CD4-positive, alpha-beta T cell treated with Interleukin-1 beta for 1 hour (primary cell): ENCODE measurements at places on chromosomes 3 and 15.

DNA sequence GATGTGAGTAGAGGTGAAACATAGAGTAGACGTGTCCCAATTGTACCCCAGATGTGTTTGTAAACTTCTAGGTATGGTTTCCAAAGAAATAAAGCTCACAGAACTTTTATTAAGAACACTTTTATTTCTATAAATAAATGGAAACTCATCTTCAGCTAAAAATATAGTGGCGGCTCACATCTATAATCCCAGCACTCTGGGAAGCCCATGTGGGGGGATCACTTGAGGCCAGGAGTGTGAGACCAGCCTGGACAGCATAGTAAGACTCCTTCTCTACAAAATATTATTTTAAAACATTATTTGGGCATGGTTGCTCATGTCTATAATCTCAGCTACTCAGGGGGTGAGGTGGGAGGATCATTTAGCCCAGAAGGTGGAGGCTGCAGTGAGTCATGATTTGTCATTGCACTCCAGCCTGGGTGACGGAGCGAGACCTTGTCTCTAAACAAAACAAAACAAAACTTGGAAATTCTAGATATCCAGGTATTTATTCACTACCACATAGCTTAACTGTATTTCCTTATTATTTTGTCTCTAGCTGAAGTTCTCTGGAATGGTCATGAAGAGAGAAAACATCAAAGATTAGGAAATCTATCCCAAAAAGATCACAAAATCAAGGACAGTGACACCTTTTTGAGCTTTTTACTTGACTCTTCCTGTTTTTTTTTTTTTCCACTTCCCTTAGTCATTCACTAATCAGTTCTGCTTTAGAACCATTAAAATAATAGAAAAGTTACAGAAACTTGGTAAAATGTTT, 258.1 kb downstream of the TIGIT start:
- no peak for DNase-seq

DNA sequence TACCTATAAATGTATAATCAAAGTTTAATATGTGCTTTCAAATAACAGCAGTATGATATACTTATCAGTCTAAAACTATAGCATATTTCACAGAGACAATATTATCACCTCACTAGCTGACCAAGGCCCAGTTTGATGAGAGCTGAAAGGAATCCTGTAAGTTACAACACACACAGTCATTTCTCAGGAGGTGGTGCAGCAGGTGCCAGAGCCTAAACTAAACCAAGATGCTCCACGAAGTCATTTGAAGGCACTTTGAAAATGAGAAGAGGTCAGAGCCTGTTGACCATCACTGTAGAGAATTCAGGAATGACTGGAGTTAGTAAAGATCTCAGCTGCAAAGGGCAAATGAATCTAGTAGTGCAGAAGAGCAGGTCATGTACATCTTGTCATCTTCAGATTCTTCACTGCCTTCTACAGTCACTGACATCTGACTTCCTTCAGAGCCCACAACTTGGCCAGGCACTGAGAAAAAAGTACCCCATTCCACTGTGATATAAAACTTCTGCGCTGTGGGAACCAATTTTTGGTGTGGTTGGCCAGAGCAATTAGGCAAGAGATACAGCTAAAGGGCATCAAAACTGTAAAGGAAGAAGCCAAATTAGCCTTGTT, 7.9 kb downstream of the GBE1 start:
- DNase-seq: no peak

DNA sequence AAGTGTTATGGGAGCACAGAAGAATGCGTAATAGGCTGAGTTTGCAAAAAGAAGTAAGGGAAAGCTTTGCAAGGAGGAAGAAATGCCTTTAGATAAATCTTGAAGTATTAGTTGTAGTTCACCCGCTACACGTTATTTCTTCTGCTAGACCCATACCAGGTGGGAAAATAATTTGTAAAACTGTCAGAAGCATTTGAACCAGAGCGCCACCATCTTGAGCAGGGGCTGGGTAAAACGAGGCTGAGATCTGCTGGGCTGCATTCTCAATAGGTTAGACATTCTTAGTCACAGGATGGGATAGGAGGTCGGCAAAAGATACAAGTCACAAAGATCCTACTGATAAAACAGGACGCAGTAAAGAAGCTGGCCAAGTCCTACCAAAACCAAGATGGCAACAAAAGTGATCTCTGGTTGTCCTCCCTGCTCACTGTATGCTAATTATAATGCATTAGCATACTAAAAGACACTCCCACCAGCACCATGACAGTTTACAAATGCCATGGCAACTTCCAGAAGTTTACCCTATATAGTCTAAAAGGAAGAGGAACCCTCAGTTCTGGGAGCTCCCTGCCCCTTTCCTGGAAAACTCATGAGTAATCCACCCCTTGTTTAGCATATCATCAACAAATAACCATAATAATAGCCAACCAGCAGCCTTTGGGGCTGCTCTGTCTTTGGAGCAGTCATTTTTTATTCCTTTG, 50.0 kb upstream of the ZNF280D start:
- no peak for DNase-seq

DNA sequence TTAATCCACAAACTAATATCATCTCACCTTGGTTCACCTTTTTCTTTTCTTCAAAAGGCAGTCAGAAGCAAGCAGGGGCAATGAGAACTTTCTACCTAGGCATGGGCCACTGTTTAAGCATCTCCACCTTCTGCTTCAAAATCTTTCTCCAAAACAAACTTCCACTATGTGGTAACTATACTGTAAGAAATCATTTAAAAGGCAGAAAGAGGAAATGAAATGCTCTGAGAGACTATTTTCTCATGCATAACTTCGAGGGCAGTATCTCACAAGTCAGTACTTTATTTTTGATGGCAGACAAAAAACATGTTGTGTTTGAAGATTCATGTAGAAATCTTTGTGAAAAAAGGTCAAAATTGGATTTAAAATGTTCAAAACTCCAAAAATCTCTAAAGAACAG, 419.7 kb downstream of the ZBTB20 start:
- no peak for DNase-seq

DNA sequence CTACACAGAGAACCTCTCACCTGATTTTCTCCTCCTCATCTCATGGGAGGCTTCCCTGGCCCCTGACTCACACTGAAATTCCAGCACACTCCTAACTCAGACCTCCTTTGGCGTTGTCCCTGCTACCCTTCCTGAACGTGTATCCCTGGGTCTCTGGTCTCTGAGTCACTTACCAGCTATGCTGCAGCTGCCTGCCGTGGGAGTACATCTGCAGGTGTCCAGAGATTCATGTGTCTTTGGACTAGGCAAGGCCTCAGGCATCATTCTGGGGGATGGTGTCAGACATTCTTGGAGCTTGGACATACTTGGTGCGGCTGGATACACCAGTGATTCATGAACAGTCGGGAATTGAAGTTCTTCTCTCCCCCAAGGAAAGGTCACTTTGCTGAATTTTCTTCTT, 148.8 kb upstream of the TRIM42 start:
- no peak for DNase-seq

DNA sequence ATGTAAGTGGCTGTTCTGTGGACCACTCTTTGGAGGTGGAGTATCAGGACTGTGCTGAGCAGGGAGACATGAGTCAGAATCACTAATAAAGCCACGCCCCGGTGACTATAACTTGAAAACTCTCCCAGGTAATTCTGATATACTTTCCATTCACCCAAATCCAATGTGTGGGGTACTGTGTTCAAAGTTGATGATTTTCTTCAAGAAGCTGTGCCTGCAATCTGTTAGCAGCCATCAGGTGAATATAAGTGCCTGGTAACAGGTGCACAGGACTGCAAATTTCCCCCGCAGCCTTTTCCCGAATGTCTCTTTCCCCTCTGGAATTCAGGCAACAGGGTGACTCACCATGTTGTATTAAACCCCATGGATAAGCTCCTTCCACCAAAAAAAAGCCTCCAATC, 17.0 kb downstream of the MAGI1 start:
- no peak for DNase-seq

DNA sequence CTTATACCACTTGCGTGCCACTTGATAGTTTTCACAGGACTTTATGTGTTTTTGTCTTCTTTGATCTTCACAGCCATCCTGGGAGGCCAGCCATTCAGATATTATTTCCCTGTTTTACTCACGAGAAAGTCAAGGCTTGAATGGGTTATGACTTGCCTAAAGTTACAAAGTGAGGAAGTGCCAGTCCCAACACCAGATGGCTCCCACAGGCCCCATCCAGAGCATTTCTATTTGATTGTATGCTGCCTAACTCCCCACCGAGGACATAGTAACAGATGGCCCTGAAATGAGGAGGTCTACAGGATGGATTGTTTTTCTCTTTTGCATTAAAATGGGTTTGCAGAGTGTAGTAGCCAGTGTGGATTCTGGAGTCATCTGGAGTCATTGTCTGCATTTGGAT, 74.5 kb downstream of the SPTSSB start:
- DNase-seq: no peak

GRCh38 chr3:127803619-127804018, 18.7 kb downstream of the MGLL start:
- no peak for DNase-seq

DNA sequence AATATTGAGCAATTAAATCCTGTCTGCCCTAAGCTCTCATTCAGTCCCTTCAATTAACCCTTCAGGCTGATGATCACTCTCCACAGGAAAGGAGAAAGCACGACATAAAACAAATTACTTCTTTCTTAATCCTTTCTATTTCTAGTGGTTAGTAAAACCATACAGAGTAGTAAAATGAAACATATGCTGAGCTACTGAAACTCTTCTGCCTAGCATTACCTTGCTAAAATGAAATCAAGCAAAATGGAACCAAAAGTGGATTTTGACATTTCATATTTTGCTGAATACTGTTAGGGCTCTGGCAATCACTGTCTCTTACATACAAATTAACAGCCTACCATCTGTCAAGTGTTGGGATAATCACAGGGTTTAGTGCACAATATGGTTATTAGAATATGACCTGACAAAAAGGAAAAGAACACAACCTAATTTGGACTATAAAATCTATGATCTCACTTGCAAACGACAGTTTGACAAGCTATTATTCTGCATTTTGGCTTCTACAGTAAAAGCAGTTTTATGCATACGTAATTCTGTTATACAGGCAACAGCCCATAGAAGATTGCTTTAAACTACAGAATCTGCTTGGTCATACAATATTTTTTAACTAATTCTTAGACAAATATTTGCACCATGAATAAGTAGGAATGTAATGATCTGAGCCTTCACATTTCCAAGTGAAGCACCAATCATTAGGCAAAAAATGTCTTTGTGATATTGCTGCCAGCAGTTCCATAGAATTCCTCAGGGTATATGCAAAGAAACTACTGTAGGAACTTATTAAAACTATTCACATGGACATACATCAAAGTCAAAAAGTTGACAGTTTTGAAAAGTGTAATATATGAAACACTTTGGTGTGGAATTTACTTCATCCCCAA, 105.0 kb downstream of the FHIT start:
- no peak for DNase-seq

DNA sequence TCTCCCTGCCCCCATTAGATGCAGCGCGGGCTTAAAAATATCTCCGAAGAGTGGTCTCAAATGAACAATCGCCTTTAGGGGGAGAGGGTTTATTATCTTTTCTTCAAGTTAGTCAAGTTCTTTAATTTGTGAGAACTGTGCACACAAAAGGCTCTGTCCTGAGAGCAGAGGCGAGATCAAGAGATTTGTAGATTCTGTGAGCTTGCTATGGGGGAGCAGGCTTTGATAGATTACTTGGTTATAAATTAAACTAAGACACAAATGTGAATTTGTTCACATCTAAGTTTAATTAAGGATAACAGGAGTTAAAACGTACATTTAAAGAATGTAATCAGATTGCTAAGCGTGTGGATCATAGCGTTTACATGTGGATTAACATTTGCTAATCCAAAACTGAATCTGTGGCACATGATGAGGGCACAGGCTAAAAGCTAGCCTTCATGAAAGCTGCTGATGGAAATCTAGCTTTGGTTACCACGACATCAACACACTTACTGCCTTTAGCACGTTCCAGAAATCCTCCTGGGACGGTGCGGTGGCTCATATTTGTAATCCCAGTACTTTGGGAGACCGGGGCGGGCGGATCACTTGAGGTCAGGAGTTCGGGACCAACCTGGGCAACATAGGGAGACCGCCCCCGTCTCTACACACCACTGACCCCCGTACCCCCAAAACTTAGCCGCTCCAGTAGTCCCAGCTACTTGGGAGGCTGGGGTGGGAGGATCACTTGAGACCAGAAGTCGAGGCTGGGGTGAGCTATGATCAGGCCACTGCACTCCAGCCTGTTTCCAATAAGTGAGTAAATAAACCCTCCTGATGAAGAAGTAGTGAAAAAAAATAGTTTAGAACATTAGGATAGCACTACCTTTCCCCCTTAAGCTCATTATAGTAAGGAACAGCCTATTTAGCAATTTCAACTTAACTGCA, 1.0 kb upstream of the PRTG start:
- DNase-seq: no peak
